ENCODE measurements at places on chromosomes 12 and 14.

- no peak for DNase-seq
These were observed 4.2 kb downstream of the LPAR5 start for GRCh38 chr12:6631549-6631961.

- no peak for DNase-seq
These were observed 735.5 kb downstream of the MED13L start for GRCh38 chr12:115541891-115542421.

DNA sequence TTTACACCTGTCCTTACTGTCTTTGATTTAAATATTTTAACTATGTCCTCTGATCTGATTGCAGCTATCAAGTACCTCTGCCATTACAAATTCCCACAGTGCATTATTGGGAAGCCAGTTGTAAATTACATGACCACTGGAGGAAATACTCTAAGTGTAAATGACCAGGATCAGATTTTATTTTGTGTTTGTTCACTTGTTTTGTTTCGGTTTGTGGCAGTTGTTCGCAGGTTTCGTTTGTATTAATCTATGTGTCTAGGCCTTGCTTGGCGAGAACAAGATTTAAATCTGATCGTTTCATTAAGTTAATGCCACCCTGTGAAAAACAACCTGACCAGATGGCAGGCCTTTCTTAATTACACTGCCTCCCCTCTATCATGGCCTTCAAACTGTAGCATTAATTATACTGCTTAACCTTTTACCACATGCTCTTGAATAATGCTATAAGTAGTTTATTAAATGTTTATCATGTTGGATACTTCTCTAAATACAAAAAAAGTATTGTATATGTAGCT lies 990.1 kb downstream of the TMTC2 start:
- DNase-seq = no peak

DNA sequence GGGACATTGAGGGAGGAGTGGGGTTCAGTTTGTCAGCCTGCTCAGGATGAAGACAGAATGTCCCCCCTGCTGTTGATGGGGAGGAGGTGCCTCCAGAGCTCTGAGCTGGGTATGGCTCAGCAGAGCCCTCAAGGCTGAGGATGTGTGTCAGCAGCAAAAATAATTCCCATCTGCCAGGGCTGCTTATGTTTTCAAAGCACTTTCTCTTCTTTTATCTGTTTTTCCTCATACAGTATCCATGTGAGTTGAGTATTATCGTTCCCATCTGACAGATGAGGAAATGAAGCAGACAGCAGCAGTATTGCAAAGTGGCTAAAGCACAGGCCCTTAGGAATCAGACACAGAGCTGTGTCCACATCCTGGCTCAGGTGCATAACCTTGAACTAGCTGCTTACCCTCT lies 94.1 kb downstream of the SLC8A3 start:
- DNase-seq = no peak

DNA sequence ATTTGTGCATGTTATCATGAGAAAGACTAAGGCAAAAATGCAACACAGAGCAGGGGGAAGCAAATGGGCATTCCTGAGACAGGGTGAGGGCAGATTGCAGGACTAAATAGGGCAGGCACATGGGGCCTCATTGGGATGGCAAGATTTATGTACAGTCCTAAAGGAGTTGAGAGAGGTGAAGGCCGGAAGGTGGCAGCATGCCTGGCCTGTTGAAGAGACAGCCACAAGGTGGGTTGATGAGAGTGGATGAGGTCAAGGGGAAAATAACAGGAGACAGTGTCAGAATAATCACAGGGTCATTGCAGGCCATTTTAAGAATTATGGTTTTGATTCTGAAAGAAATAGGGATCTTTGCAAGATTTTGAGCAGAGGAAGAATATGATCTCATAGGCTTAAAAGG lies 21.0 kb downstream of the PAH start:
- DNase-seq = no peak
